ENCODE measurements at places on chromosomes 7 and 10.
A peak's percentile ranks its signal among the peaks of the same experiment; 100 is the strongest.

GRCh38 chr7:351256-351655, 61.3 kb downstream of the FOXL3 start:
- DNase-seq: no peak

DNA sequence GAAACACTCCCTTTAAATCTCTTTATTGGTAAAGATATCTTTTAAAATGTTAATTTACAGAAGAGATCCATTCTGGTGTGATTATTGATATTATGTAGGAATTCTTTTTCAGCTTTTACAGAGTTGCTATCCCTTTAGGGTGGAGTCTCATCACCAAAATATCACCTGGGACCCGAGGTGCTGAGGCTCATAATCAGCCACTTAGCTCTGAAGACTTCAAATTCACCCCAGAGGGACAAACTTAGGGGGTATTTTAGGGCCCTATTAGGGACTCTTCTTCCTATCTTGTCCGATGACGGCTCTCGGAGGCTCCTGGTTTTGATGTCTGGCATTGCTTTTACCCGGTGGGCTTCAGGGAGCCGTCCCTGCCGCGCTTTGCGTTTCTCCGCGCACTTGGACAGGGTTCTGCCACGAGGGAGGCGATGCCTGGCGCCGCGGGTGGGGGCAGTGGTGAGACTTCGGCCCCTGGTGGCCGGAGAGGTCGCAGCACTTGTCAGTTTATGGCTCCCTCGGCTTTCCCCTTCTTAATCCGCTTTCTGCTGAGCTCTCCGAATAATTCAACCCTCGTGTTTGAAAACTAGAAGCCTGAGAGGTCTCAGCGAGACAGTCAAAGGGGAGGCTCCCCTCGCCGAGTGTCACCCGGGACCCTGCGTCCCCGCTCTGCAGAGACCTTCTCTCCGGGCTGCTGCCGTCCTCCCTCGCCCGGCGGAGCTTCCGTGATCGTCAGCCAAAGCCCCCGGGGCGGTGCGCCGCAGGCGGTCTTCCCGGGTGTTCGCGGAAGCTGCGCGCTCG, 27.8 kb downstream of the RBM20 start:
- DNase-seq: peak; percentile 57

- no peak for DNase-seq
These were observed 319.0 kb upstream of the FZD1 start for GRCh38 chr7:90945104-90945787.

GRCh38 chr10:126663328-126663727, 7.2 kb downstream of the C10orf90 start:
- DNase-seq: no peak

- DNase-seq: no peak
These were observed 8.6 kb upstream of the TLX1 start for GRCh38 chr10:101122270-101123084.

GRCh38 chr10:112275512-112276245, 7.5 kb upstream of the TECTB start:
- no peak for DNase-seq

DNA sequence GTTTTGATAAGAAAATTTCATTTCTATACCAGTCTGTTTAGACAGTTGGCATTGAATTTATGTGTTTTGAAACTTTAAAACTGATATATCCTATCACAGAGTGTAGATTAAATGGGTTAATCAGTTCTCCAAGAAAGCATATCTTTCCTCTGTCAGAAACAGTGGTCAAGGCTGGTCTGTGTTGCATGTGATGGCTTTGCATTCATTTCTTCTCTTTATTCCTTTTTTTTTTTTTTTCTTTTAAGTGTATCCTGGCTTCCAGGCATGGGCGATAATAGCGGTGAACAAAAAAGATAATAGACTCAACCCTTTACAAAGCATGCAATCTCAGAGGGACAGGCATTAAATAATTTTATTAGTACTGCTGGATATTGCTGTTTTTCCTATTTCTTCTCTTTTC, 136.6 kb downstream of the LRRC4 start:
- DNase-seq: no peak

DNA sequence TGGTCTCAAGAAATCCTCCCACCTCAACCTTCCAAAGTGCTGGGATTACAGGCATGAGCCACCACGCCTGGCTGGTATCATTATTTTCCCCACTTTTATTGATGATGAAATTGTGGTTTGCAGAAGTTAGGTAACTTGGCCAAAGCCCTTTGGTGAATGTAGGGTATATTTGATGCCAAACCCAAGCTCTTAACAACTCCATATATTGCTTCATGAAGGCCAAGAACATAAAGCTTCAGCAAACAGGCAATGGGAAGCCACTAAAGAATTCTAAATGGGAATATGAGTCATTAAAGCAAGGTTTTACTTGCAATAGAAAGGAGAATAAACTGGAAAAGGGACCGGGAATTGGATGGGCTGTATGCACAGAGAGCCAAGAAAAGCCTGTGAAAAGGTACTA, 142.7 kb downstream of the KMT2E start:
- no peak for DNase-seq

- DNase-seq: no peak
These were observed 7.9 kb upstream of the PAPSS2 start for GRCh38 chr10:87651801-87652200.

- DNase-seq: no peak
These were observed 39.5 kb upstream of the SEC61G start for GRCh38 chr7:54798530-54798929.

- DNase-seq: no peak
These were observed 34.3 kb downstream of the SRPK2 start for GRCh38 chr7:105354383-105354782.

DNA sequence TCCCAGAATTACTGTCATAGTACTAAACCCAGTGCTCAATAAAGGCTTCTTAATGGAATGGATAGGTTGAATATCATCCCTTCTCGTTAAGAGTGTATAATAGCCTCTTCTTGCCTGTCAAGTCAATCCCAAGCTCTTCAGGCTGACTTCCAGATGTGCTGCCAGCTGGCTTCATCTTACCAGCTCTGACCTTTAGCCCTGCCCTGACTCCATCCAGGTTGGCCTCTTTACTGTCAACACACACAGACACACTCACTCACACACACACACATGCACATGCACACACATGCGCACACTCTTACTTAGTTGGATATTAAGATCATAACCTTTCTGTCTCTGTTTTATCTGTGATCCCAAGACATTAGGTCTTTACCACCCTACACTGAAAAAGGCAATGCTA, 49.1 kb downstream of the ASB4 start:
- no peak for DNase-seq

DNA sequence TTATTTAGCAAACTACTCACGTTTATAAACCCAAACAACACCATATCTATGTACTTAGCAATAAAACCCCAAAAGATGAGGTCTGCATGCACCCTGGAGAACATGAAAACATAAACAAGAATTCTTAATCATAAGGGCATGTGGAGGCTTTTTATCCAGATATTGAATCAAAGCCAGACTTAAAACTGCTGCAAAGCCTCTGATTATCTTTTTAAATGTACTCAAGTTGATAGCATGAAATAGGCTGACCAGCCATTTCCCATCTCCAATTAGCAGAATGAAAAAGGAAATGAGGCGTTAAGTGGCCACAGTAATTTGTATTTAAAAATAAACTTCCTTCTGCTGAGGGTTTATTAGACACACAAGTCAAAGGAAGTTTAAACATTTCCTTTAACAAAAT, 48.3 kb downstream of the ITIH5 start:
- DNase-seq: no peak

DNA sequence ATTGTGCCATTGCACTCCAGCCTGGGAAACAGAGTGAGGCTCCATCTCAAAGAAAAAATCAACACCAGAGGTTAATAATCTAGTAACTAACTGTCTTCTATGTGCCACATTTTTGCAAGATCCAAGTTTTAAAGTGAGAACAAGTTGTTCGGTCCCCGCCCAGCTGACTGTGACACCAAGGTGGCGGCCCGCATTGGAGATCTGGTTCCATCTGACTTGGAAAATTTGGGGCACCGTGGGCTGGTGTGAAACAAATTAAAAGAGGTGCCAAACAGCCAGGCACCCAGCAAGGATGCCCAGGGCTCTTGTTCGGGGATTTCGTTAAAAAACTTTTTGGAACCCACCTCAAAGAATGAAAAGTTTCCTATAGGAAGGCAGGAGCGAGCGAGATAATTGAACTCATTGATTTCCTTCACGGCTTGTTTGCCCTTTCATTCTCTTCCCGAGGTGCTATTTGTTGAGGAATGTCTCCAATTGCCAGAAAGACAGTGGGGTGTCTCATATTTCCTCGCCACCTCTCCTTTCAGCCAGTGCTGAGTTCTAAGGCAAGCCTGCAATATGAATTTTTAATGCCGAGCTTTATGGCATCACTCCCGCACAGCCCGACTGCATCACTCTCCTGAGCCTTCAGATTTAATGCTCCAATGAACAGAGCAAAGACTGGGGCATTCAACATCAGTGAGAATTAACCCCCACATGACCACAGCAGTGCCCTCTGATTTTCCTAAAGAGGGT, 156.9 kb upstream of the SH2B2 start:
- DNase-seq: no peak

GRCh38 chr10:59779756-59780533, 26.7 kb upstream of the MRLN start:
- DNase-seq: no peak

GRCh38 chr7:20089431-20089830, 127.8 kb downstream of the MACC1 start:
- no peak for DNase-seq

DNA sequence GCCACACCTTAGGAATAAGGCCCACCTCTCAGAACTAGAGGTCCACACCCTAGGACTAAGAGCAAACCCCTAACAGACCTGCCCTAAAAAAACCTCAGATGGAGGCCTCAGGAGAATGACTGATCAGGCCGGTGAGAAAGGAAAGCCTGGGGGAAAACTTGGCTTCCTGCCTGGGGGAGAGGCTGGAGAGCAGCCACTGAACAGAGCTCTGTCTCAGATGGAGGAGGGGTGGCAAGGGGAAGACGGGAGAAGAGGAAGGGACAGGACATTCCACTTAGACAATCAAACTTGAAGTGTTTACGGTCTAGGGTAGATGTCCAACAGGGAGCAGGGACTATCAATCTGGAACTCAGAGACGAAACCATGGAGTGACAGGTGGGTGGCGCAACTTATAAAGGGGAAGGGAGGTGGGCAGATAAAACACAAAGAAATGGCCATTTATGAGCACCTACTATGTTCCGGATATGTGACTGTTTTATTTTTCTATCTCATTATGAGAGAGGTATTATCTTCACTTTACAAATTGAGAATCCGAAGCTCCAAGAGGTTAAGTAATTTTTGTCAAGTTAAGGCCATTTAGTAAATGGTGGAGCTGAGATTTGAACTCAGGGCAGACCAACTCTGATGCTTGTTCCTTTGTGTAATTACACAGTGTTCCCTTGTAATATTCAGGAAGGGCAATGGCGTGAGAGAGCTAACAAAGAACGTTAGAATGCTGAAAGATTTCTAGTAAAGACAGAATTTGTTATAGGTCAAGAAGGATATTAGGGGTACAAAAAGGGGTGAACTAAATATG, 82.6 kb downstream of the DNMBP start:
- DNase-seq: no peak

DNA sequence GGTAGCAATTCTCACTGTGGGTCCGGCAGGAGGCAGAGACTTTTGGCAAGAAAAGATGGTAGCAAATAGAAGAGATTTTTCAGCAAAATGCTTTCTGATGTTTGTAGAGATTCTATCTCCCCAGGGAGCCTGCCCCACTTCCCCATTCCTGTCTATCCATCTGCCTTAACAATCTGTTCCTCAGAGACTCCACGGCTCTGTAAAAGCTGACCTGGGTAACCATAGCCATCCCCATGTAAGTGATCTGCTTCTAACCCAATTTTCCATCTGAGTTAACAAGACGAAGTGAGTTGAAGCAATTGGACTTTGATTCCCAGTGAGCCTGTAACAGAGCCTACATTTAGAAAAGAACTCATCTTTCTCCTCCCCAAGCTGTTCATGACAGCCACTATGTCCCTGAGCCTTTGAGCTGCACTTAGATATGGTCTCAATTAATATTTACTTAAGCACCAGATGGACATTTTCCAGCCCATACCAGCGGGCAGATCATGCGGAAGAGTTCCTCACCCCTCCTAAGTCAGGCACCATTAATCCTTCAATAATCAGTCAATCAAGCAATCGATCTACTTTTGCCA, 896.1 kb downstream of the CCSER2 start:
- DNase-seq: no peak

DNA sequence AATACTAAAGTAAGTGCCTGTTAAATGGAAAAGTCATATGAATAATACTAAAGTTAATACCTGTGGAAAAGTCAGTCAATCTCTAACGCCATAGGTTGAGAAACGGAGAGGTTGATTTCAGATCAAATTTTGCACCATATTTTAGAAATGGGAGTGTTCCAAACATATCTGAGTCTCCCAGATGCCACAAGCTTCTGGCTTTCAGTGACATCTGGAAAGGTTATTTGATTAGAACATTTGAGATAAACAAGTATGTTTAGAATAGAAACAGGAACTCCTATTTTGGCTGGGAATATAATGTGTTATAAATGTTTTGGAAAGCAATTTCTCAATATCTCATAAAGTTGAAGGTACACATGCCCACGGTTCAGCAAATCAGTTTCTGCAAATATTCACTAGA, 5.8 kb downstream of the MACC1 start:
- no peak for DNase-seq

DNA sequence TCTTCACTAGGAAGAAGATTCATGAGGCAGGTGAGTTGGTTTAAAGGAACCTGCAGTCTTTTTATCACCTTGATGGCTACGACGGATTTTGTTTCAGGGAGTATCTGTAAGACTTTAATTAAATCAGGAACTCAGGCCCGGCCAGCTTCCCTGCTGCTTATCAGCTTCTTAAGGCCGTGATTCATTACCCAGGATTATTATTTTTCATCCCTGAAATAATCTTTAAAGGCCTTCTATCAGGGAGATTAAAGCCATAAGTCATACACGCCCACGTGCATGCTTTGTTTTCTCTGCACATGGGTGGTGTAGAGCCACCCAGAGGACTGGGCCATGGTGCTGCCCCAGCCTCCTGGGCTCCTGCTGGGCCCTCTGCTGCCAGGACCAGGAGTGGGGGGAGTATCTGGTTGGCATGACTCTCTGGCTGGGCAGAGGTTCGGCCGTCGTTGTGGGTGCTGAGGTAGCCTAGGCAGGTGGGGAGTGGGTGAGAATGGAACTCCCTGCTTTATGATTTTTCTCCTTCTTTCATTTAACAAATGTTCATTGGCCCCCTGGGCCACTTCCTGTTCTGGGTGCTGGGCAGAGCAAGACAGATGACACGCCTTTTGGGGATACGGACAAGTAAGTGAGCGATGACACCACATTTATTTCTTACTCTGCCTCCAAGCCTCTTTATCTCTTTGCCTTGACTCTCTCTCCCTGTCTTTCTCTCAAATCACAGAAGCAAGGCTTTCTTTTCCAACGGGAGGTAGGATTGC, 39.0 kb upstream of the PCBD1 start:
- DNase-seq: no peak

DNA sequence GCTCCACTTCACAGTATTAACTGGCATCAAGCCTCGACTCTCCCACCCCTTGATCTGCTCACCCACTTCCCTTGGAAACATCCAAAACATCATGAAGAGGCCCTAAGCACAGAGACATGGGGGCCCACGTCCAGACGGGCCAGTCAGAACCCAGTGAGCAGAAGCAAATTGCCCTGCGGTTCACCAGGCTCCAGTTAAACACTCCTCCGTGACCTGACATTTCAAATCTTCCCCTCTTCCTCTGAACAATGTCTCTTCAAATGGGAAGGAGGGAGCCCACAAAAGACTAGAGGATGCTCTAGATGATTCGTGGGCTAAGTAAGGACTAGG, 44.8 kb downstream of the CLEC2L start:
- no peak for DNase-seq

Measured in activated CD8-positive, alpha-beta memory T cell treated with anti-CD3 and anti-CD28 coated beads for 1 hour (primary cell).